Activated CD4-positive, alpha-beta T cell treated with anti-CD3 and anti-CD28 coated beads for 1 hour (primary cell): ENCODE measurements at places on chromosomes 7 and 10.

DNA sequence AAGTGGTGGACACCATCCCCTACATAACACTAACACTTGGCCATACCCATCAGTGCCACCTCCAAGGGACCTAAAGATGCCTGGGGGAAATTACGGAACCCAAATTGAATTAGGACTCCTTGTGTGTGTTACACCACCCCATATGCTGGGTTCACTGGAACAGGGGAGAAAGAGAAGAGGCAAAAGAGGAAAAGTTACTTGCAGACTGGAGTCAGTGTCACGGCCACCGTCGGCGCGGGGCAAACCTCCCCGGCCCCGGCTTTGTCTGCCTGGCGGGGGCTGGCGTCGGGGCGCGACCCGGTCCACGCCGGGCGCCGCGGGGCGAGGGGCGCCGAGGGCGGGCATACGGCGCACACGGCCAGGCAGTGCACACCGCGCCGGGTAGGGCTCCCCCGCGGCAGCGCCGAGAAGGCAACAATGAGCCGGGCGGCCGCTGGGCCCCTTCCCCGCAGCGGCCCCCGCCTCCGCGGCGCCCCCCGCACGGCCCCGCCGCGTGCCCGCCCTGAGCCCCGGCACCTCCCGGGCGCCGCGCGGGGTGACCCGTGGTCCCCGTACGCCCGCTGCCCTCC, 171.1 kb downstream of the FAM107B start:
- no peak for DNase-seq

GRCh38 chr10:130652964-130653578, 516.9 kb downstream of the GLRX3 start:
- DNase-seq = no peak

DNA sequence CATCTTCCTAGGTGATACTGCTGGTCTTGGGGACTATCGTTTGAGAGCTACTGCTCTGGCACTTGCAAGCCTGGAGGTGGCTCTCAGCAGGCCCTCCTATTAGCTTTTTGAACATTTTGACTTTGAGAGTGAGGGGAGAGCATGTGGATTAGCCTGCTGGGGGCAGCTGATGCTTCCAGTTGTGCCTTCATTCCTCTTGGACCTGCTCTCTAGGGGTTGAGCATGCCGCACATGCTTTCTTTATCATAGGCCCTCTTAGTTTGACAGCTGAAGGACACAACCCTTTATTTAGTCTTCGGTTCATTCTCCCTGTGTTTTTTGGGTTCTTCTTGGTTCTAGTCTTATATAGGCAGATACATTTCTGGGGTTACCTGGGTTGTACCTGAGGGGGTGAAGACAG, 132.1 kb downstream of the GALNT17 start:
- DNase-seq = no peak

DNA sequence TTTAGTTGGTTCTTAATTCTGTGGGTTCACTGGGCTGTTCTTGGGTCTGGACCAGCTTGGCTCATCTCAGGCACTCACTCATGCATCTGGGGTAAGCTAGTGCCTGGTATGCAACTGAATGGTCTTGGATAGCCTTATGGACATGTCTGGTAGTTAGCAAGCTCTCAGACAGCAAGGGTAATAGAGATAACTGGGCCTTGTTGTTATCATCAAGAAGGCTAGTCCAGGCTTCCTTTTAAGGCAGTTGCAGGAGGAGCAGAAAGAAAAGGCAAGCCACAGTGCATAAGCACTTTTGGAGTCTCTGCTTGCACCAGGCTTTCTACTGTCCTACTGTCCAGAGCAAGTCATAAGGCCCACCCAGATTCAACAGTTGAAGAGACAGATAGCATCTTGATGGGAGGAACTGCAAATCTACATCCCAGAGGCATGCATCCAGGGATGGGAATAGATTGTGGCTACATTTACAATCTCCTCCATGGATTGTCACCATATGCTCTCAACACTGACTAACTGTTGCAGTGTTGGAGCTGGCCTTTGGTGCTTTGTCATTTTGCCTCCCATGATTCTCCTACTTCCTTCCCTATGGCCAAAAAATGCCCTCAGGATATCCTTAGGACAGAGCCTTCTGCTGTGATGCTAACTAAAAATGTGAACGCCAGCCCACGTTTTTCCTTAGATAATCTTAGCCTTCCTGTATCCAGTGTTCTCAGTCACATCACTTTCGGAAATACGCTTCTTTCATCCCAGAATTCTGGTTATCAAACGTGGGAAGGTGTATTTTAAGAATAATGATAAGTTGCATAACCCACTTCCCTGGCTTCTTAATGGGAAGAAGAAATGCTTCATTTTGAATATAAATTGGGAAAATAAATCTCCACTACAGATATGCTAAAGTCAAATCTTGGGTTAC, 3.6 kb downstream of the GIMAP4 start:
- no peak for DNase-seq

- no peak for DNase-seq
These were observed 144.8 kb downstream of the CPEB3 start for GRCh38 chr10:92146107-92146506.

DNA sequence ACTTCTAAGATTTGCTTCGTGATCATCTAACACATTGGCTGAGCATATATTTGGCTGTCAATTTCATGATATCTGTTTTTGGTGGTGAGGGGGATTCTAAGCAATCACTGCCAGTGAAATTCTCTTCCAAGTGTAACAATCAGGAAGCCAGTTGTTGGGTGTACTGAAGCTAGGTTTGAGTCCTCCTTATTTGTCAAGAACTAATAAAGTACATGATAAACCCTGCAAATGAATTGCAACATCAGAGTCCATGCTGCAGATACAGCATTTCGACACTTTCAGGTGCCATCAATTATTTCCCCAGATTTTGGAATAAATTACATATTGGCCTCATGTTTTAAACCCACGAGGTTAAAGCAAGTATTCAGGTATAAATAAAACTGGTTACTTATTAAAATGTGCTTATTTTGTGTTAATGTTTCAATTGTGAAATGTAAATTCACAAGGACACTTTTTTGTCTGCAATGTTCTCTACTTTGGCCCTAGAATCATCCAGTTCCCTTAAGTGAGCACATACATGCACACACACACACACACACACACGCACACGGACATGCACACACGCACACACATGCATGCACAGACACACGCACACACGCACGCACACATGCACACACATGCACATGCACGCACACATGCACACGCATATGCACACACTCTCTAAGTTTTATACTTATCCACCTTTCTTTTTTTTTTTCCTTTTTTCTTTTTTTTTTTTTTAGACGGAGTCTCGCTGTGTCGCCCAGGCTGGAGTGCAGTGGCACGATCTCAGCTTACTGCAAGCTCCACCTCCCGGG, 510.2 kb upstream of the KLF6 start:
- no peak for DNase-seq

GRCh38 chr10:79022565-79023230, 46.1 kb upstream of the ZMIZ1 start:
- no peak for DNase-seq

DNA sequence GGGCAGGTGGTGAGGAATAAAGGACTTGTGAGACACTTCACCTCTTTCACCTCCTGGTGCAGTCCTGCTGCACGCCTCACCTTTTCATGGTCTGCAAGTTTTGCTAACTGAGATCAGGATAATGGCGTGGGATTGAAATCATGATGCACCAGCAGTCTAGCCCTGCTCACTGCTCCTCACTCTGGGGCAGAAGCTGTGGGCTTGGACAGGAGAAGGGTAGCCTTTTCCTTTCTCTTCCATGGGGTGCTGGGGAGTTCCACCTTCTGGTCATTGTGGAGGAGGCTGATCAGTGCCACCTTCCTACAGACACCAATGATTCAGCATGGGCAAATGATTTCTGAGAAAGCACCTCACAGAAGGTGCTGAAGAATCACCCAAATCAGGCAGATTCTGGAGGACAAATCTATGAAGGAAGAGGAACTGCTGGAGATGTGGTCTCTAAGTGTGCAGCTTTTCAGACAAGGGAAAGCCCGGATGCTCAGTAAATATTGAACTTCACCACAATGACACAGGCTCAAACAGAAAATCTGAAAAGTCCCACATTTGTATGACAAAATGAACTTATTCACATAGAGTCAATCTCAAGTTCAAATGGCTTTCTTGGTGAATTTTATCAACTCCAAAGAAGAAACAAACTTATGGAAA, 19.7 kb downstream of the MBL2 start:
- DNase-seq = no peak

- no peak for DNase-seq
These were observed 26.5 kb downstream of the GTF2IRD1 start for GRCh38 chr7:74479961-74480829.

GRCh38 chr7:43782768-43783555, 24.5 kb downstream of the BLVRA start:
- DNase-seq = no peak

DNA sequence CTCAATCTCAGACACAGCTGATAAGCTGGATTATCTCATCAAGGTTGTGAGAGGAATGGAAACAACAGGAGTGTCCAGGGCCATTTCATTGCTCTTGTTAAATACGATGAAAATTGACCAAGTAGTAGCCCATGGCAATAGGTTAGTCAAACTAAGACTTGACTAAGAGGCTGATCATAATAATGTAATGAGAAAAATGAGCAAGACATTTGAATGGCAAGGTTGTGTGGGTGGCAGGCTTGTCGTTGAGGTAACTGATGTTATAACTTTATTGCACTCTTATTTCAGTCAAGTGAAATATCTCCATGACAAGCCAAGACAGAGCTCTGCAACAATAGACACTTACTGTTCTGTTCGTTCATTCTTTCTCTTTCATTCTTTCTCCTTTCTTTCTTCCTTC, 532.0 kb downstream of the GATA3 start:
- no peak for DNase-seq

- no peak for DNase-seq
These were observed 5.4 kb downstream of the RAB11FIP2 start for GRCh38 chr10:118041316-118041715.

GRCh38 chr7:16399265-16399831, 22.0 kb downstream of the CRPPA start:
- DNase-seq = no peak

DNA sequence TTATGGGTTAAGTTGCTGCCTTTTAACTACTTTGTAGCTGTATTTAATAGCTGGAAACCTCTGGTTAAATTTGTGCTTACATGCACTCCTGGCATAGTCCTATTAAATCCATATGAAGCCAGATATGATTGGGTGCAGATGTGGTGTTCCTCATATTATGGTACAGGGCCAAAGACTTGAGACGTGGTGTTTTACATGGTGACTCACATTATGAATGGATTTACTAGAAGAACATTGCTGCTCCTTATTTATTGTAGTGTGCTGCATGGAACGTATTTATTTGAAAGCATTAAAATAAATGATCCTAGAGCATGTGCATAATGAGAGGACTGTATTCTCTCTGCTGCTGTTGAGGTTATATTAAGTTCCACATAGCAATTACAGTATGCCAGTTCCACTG, 224.1 kb downstream of the SLC25A13 start:
- DNase-seq = no peak

DNA sequence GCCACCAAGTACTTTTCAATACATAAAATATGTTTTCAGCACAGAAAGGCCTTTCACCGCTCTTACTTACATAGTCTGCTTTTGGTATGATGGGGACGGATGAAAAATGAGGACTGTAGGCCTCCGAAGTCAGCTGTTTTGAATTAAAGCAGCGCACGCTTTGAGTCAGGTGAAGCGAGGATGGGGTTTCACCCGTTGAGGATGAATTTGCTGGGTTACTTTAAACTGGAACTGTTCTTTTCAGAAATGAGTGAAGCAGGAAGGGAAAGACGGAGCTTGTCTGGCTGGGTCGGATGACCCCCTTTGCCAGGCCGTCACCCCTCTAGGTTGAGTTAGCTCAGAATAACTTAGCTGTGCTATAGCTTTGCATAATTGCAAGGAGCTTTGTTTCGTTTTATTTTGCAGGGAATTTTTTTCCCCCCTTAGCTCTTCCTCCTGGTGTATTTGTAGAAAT, 40.0 kb downstream of the CUX1 start:
- no peak for DNase-seq

DNA sequence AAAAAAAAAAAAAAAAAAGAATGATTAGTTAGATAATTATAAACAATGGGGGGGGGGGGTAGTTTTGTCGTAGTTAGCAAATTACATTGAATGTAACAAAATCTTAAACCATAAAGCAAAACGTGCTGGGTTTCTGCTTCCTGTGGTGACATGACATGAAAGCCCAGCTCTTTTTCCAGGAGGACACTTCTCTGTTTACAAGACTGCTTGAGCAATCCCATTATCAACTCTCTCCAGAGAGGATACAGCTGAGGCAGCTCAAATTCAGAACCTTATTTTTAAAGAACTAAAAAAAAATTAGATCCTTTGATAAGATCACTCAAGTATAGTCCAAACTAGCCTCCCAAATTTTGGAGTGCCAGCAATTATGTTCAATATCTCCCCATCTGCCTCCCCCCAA, 58.6 kb downstream of the ADRB1 start:
- DNase-seq = no peak

DNA sequence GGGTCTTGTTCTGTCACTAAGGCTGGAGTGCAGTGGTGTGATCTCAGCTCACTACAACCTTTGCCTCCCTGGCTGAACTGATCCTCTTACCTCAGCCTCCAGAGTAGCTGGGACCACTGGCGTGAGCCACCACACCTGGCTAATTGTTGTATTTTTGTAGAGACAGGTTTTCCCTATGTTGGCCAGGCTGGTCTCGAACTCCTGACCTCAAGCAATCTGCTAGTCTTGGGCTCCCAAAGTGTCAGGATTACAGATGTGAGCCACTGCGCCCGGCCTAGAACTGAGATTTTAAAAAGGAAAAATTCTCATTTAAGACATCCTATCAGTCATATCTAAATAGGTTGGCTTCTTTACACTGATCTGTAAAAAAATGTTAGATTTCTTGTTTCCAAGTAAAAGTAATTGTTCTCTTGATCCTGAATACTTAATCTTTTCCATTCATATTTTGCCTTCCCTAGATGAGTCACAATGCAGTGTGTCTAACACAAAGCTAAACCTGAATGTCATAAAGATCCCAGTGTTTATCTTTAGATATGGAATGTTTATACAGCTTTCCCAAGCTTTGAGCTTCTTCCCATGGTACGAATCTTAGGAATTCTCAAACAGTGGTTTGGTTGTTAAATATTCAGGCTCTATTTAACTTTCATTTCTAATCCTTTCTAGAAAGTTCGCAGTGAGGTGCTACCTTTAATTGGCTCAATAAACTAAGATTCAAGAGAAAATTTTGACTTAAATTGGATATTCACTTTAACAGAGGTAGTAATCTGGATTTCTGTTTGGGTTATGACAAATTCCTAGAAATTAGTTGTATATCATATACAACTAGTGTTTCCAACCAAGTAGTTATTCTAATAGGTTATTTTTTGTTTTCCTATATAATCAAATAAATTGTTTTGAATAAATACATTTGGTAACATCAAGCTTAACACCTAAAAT, 12.1 kb upstream of the LAMB1 start:
- no peak for DNase-seq

DNA sequence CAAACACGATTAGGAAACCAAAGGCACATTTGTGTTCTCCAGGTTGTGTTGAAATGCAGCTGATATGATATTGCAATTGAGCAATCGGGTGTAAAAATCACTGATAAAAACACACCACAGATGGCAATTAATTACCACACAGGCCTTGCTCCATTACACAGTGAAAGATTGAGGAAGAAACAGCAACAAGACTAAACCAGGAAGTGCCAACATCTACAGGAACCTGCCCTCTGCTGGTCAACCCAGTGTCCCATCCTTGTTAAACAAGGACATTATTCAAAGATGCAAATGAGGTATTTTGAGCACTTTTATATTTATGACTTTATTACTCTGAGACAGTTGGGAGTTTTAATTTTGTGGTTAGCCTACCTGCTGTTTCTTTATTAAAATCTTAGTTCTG, 765.6 kb upstream of the GHITM start:
- DNase-seq = no peak
